ENCODE measurements at places on chromosomes 2 and 18.

DNA sequence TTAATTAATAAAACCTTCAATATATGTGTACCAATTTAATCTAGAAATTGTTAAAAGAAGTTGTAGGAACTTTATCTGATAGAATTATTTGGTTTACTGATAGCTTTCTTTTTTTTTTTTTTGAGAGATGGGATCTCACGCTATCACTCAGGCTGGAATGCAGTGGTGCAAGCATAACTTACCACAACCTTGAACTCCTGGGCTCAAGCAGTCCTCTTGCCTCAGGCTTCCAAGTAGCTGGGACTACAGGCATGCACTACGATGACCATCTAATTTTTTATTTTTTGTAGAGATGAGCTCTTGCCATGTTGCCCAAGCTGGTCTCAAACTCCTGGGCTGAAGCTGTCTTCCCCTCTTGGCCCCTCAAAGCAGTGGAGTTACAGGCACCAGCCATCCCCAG lies 66.8 kb downstream of the CCDC138 start:
- DNase-seq, result no peak

- DNase-seq, result no peak
Measured at GRCh38 chr2:54052825-54053718, 62.3 kb upstream of the ACYP2 start.

GRCh38 chr2:118860506-118860905 lies 13.1 kb upstream of the EN1 start:
- no peak for DNase-seq

- no peak for DNase-seq
Measured at GRCh38 chr2:37674946-37675345, 3.5 kb upstream of the CDC42EP3 start.

DNA sequence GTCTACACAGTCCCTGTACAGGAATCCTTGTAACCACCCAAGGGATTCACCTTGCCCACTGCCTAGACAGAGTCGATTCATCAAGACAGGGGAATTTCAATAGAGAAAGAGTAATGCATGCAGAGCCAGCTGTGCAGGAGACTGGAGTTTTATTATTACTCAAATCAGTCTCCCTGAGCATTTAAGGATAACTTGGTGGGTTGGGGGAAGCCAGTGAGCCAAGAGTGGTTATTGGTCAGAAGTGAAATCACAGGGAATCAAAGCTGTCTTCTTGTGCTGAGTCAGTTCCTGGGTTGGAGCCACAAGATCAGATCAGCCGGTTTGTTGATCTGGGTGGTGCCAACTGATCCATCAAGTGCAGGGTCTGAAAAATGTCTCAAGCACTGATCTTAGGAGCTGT lies 17.8 kb upstream of the FAM98A start:
- no peak for DNase-seq

DNA sequence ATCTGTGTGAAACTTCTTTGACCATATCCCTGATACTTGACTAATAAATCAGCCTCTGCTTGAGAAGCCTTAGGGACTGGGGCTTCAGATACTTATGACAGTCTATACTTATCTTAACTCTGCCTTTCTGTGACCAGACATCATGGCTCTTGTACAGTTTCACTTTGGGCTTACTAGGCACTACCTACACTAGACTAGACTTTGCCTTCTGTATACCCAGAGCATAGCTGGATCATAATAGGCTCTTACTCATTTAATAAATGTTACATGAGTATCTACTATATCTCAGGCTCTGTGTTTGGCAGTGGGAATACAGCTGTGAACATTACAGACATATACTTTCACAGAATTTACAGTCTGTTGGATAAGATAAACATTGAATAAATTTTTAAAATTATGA lies 9.0 kb downstream of the UGP2 start:
- no peak for DNase-seq

GRCh38 chr2:200177971-200178911 lies 128.3 kb upstream of the SPATS2L start:
- no peak for DNase-seq

DNA sequence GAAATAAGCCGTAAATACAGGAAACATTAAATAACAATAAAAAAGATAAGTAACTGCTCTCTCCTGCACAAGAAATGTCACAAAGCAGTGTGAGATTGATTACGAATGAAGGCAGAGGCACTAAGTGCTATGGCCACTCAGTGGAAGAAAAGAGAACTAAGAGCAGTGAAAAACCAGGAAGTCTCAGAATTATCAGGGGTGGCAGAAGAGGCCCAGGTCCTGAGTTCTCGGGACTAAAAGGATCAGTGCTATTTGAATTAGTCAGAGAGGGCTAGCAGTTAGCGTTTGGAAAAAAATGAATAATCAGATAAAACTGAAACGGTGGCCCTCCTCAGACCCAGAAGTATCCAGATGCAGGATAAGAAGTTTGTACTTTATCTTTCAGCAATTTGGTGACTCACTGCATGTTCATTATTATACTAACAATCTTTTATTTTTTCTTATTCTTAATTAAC lies 367.1 kb downstream of the ZEB2 start:
- DNase-seq, result no peak

DNA sequence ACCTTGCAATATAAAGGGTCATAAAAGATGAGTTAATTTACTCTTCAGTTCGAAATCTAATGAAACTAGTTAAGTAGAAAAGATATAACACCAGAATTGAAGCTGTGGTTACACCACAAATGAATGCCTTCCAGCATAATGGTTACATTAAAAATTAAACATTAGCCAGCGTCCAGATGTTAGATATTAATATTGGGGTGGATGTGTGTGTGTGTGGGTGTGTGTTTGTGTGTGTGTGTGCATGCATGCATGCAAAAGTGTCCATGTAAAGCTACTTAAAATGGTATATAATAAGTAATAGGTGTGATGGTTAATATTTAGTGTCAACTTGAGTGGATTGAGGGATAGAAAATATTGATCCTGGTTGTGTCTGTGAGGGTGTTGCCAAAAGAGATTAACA lies 170.4 kb upstream of the FN1 start:
- no peak for DNase-seq

- no peak for DNase-seq
Measured at GRCh38 chr2:233480490-233481202, 85.9 kb downstream of the USP40 start.

DNA sequence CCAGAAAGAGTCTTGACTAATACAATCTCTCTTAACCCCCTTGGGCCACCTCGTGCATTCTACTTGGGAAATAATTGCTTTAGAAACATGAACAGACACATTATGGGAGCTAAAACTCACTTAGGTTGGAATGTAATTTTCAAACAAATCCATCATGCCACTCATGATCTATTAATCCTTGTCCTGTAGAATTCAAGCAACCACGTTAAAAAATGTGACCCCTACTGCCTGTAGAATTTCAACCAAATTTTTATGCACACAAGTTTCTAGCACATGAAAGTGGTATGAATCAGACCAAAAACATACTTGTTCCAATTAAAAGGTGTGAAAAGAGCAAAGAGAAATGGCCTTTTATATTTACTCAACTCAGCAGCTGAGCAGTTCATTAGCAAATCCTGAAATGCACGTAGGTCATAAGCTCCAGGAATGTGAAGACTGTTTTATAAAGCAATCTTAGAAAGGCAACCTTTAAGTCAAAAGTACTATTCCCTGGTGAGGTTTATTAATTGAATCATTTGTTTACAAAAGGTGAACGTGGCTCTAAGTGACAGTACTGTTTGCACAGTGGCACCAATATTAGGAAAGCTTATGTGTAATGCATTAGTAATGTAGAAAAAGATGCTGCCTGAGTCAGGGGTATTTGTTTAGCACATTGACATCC lies 459.4 kb upstream of the UBE2E3 start:
- no peak for DNase-seq

GRCh38 chr18:51337406-51337805 lies 139.9 kb upstream of the MEX3C start:
- no peak for DNase-seq

DNA sequence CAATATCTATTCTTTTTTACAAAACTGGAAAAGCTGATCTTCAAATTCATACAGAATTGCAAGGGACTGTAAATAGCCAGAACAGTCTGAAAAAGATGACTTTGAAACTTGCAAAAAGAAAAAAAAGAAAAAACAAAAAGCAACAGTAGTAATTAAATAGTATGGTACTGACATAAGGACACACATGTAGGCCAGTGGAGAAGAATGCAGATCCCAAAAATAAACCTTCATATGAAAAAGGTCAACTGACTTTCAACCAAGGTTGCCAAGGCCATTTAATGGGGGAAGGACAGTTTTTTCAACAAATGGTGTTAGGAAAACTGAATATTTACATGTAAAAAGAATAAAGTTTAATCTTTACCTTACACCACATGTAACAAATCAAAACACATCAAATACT lies 111.8 kb downstream of the USP34 start:
- DNase-seq, result no peak

- no peak for DNase-seq
Measured at GRCh38 chr18:74425876-74426275, 31.2 kb downstream of the DIPK1C start.

GRCh38 chr2:14451312-14451711 lies 181.2 kb upstream of the LRATD1 start:
- no peak for DNase-seq

GRCh38 chr2:198045227-198045626 lies 240.8 kb downstream of the PLCL1 start:
- no peak for DNase-seq

DNA sequence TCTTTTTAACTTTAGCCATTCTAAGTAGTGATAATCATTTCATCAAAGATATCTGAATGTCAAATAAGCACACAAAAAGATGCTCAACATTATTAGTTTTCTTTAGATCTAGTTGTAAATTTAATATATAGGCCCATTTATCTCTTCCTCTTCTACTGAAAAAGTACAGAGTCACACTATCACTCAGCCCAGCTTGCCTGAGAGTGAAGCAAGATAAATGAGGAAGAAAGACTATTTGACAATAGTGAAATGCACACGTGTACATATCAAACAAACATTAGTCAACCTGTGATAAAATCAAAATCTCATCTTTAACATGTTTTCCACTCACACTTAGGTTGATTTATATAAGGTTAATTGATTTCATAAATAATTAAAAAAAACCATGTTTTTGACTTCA lies 83.5 kb upstream of the CCDC195 start:
- no peak for DNase-seq

- no peak for DNase-seq
Measured at GRCh38 chr18:74356959-74357358, 41.3 kb downstream of the C18orf63 start.

DNA sequence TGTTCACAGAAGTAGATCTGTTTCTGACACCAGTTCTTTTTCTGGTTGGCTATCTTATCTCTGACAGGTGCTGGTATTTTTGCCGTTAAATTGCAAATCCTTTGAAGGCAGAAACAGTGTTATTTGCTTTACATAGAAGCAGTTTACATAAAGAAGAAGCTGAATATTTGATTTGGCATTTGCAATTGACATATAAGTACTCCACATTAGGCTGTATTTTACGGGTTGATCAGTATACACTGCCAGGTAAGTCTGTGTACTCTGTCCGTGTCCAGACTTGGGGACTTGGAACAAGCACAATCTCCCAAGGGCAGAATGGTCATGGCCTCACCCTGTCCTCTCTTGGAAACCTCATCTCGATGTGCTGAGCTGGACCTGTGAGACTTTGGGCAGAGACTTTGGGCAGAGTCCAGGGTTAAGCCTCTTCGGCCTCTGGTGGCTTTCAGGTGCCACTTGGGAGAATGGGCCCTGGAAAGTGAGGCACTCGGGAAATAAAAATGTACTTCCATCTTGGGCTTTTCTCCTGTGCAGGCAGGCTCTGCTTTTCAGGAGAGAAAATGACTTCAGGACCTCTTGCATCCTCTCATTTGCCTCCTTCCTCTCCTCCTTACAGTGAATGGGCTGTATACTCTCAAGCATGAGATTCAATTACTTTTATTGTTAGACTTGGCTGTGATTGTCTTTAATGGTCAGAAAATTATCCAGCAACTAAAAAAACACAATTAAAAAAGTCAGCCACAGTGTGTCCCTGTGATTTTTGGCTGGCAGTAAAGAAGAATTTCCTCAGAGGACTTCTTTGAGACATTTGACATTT lies 108.5 kb downstream of the RAPGEF4 start:
- no peak for DNase-seq

DNA sequence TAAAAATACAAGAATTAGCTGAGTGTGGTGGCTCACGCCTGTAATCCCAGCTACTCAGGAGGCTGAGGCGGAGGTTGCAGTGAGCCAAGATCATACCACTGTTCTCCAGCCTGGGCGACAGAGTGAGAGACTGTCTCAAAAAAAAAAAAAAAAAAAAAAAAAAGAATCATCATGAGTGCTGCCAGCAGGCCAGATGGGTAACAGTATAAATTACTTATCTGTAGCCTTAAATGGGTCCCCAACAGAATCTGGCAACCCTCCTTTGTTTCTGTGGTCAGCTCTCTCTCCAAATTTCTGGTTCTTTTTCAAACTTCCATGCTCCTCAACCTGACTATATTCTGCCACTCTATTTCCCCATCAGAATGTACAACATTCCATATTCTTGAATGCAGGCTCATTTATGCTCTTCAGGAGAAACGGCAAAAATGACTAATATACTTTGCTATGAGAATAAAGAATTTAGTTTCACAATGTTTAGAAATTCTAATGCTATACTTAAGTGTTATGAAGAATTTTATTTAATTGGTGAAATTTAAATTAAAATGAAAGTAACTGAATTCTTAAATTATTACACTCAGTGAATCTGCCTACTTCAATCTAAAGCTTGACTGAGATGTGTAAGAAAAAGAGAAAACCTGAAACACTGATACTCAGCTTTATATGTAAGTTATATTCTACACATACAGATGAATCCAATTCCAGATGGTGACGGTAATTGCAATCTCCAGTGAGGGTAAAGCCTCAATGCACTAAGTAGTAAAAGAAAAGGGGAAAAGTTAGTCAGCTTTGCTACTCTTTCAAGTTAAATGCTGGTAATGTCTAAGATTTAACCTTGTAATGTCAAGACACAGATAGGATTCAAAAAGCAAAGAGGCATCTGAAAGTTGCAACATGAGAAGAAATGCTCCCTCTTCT lies 24.8 kb downstream of the LPIN2 start:
- no peak for DNase-seq

GRCh38 chr2:101387151-101387834 lies at the start of gene CREG2:
CREG2 (minus strand) TSS chr2:101387503; CDS start chr2:101387457, 46 bp downstream.
- no peak for DNase-seq

DNA sequence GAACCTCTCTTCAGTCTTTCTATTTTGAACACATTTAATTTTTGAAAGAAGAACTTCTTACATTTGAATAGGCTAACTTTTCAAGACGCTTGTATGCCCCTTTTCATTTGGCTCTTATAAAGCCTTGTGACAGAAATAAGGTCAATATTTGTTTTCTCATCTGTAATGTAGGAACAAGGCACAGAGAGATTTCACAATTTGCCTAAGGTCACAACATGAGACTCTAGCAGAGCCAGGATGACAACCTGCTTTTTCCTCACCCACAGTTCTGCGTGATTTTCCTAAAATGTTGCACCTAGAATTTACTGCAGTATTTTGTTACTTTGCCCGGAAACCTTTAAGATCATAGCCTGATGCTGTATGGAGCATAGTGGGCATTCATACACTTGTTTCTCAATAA lies 67.4 kb downstream of the TXNL1 start:
- DNase-seq, result no peak

- no peak for DNase-seq
Measured at GRCh38 chr2:238081150-238081549, 19.0 kb upstream of the ESPNL start.
